ENCODE measurements at places on chromosomes 2 and 18.

DNA sequence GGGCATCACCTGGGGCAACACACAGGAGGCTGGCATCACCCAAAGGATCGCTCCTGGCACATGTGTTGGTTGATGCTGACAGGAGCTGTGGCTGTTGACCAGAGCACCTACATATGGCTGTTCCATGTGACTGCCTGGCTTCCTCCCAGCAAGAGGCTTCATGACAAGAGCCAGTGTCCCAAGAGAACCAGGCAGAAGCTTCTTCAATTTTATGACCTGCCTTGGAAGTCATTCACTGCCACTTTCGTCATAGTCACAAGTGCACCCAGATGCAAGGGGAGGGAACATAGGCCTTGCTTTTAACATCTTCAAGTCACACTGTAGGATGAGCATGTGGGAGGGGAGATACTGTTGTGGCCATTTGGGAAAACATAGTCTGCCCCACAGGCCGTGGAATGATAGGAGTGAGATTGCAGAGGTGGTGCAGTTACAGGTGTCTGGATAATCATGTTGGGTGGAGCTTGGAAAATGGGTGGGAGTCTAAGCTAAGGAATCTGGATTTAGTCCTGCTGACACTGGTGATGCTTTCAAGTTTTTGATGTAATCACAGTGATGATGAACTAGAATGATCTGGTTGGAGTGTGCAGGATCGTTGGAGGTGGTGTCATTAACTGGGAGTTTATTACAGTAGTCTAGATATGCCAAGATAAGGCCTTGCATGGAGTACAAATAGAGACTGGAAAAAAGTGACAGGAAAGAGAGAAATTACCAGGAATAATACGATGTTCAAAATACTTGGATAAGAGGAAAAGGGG lies 107.0 kb downstream of the RAPGEF4 start:
- no peak for DNase-seq

GRCh38 chr2:235026649-235027557 lies 75.1 kb downstream of the SH3BP4 start:
- no peak for DNase-seq

DNA sequence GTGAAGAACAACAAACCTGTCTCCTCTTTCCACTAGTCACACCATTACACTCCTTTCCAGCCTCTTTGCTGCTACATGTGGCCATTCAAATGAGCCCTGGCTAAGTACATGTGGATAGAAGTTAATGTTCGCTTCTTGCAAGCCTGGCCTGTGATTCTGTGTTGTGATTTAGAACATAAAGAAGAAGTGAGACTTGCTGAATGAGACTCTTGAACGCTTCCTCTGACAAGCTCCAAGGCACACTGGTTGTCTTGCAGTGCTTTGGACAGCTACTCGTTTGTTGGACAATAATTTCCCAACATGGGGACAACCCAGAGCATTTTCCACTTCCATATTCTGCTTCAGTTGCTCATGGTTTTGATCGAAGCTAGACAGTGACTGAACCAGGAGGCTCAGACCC lies 57.3 kb downstream of the CCDC74A start:
- no peak for DNase-seq

DNA sequence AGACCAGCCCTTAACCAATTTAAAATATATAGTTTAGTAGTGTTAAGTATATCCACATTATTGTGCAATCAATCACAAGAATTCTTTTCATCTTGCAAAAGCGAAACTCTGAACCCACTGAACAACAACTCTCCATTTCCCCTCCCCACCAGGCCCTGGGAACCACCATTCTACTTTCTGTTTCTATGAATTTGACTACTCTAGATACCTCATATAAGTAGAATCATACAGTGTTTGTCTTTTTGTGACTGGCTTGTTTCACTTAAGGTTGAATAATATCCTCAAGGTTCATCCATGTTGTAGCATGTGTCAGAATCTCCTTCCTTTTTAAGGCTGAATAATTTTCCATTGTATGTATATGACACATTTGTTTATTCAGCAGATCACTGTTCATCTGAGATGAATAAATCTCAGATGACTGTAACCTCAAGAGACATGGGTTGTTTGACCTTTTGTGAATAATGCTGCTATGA lies 8.1 kb upstream of the SOS1 start:
- no peak for DNase-seq

- DNase-seq: no peak
These were observed 5.0 kb upstream of the GPR35 start for GRCh38 chr2:240620149-240620731.

- DNase-seq: no peak
These were observed 37.0 kb downstream of the DAW1 start for GRCh38 chr2:227908266-227909054.

DNA sequence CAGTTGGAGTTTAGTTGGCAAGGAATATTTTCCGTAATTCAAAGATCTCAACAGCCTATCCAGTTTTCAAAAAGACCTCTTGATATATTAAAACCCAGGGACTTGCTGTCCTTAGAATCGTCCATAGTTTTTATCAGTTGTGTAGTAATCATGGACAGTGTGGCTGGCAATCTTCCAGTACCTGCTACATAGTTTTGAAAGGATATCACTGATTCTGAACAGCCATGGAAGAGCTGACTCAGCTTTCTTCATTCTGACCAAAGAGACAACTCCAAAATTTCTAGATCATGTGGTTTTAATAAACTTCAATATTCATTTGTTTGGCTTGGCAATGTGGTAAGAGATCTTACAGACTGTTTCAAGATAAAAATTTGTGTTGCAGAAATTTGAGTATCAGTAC lies 616.7 kb downstream of the TDRD15 start:
- DNase-seq: no peak

DNA sequence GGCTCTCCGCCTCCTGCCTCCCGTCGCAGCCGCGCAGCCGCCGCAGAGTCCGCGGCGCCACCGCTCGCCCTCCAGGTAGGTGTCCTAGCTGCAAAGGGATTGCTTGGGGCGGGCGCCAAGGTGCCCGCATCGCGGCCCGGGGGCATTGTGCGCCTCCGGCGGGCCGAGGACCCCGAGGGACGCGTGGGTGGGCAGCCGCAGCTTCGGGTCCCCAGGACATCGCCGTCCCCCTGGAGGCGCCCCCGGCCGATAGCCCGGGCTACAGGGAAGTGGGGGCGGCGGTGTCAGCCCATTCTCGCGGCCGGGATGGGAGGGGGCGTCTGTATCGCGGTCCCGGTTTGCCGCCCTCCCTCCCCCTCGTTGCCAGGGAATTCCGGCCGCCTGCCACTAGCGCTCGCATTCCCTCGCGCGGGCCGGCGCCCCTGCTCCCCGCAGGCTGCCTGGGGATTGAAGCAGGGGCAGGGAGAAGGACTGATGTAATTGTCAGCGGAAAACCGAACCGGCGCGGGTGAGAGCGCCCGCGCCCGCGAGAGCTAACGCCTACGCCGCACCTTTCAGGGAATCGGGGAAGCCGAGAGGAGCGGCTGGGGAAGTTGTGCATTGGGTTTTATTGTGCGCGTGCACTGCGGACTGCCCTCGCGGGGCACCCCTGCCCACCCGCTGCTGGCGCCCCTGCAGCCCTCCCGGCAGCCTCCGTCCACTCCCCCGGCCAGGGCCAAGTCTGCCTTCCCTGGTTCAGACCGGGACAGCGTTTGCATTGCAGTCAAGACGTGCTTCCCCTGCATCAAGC lies 483 bp downstream of the OSBPL6 start:
- no peak for DNase-seq

DNA sequence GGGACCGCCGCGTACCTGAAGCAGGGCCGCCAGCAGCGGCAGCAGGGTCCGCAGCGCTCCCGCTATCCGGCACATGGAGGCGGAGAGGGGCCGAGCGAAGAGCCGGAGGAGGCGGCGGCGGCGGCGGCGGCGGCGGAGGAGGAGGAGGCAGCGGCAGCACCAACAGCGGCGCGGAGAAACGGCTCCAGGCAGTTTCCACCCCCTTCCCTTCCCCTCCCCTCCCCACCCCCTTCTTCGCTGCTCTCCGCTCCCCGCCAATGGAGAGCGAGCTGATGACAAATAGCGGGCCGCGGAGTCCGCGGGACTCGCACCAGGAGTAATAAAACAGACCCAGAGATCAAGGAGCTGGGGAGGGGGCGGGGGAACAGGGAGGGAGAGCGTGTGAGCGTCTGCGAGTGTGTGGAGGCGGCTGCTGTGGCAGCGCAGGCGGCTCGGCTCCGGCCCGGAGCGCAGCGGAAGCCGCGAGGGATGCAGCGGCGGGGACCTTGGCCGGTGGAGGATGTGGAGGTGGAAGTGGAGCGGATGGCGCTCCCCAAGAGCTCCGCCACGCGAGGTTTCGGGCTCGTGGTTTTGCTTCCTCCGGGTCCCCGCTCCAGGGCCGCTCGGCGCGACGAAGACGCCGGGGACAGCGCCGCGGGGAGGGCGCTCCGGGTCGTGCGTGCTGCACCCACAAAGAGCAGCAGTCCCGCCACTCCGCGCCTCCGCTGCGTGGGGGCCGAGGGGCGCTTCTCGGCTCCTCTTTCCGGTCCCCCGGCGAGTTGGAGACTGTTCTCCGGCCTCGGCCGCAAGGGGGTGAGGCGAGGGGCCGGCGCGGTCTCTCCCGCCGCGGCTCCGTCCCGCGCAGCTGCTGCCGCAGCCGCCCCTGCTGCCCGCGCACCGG lies at the start of gene CDH2:
Gene CDH2 (minus strand): TSS at position 183 of the 880 bp plus-strand sequence. CDS start 108 bp downstream, at position 75.
- no peak for DNase-seq

DNA sequence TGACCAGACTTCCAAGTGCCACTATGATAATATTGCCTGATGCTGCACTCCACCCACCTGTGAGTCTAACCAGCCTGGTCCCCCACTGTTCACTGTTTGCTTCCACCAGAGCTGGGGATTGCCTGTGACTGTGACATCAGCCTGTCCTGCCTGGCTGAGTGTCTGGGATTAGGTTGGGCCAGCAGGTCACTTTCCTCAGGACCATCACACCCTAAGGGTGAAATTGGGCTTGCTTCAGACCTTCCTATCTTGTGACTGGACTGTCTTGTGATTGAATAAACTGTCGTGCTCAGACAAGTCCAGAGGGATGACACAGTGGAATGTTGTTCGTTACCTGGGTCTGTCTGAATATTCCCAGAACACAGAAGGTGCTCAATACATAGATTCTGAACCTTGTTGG lies 87.4 kb upstream of the HK2 start:
- DNase-seq: no peak

DNA sequence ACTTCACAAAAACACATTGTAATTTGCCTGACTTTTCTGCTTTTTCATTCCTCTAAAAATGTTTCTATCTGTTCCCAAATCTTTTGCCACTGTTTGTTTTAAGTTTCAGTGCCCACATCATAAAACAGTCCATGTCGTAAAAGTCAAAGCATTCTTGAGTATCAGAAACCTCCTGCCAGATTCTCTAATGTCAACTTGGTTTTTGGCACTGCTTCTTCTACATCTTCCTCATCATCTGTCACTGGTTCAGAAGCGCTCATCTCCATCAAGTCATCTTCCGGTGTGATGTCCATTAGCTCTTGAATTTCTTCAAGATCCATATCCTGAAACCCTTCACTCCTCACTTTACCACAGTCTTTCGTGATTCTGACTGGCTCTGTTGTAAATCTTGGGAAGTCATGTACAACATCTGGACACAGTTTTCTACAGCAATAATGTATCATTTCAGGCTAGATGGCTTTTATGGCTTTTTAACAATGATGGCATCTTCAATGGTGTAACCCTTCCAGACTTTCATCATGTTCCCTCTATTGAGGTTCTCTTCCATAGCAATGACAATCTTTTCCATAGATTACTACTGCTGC lies 19.6 kb downstream of the CUL3 start:
- DNase-seq: no peak

DNA sequence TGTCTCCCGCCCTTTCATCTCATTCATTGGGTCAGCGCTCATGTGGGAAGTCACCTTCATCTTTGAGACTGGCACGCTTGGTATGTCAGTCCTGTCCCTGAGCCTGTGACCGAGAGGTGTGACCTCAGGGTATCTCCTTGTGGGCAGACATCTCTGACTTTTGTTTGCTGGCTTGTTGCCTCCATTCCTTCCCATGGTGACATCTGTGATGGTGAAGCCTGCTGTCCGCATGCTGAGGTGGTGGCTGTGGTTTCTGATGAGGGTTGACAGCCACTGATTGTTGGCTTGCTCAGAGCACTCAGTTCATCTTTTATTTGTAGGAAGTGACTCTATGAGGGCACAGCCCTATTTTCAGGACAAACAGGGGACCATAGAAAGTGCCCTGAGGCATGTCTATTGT lies 139.2 kb downstream of the SLC4A3 start:
- no peak for DNase-seq

DNA sequence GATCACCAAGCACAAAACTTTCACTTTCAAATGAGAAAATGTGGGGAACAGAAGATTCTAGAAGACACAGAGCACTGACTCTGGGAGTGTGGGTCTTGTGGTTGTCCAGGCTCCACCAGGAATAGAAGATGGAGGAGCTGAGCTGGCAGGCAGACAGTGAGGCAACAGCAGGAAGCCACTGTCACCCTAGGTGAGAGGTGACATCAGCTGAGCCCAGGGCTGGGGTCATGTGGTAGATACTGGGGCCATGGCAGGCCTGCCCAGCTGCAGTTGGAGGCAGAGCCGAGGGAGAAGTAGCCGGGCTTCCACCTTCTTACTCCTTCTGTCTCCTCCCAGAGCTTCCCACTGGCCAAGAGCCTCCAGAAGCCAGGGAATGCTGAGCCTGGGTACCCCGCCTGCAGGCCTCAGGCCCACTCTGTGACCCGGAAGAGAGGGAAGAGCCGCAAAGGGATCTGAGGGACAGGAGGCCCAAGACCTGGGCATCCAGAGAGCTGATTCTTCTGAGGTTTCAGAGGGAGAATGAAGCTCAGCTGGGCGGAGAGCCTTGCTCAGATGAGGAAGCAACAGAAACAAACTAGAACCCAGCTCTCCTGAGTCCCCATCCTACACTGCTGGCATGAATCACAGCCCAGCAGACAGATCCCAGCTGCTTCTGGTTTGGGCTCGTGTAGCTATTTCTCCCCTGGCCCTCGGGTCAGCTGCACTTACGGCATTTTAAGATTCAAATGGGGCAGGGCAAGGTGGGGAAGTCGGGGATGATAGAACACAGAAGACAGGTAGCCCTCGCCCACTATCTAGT lies 39.8 kb upstream of the ASAP2 start:
- no peak for DNase-seq

GRCh38 chr2:232662486-232663260 lies 29.3 kb downstream of the EFHD1 start:
- no peak for DNase-seq

GRCh38 chr2:54482715-54483114 lies 26.6 kb downstream of the SPTBN1 start:
- DNase-seq: no peak

GRCh38 chr2:224724331-224724730 lies 8.2 kb upstream of the CCDC195 start:
- DNase-seq: no peak

- peak; percentile 5 for DNase-seq
These were observed 38.0 kb downstream of the CABYR start for GRCh38 chr18:24176727-24177416.
